Fibroblast of skin of left quadriceps (primary cell): ENCODE measurements at places on chromosomes 5 and 9.

DNA sequence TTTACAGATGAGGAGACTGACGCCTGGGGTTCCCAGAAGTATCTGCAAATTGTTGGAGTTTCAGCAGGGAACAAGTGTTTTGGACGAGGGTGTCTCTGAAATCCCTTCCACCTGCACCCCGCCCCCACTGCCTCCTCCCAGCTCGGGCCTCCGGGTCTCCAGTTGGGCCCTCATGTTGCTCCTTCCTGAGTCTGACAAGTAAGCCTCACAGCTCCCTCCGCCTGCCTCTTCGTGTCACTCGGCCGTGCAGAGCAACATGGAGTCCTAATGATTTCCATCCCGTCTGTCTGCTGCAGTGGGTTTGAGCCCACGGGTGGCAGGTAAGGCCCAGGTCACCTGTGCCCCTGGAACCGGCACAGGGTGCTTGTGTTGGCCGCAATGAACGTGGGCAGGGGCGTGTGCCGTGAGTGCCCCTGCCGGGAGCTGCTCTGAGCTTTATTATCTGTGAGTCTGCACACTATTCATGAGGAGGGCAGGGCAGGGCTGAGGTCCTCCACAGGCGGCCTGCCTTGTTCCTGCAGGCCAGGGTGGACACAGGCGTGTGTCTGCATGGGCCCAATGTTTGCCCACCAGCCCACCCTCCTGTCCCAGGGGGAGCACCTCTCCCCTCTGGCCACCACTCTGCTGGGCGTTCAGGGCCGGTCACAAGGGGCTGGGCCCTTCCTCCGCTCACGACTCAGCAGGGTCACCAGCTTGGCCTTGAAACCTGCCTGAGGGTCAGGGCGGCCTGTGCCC lies 6.1 kb downstream of the DOK3 start:
- no peak for DNase-seq

DNA sequence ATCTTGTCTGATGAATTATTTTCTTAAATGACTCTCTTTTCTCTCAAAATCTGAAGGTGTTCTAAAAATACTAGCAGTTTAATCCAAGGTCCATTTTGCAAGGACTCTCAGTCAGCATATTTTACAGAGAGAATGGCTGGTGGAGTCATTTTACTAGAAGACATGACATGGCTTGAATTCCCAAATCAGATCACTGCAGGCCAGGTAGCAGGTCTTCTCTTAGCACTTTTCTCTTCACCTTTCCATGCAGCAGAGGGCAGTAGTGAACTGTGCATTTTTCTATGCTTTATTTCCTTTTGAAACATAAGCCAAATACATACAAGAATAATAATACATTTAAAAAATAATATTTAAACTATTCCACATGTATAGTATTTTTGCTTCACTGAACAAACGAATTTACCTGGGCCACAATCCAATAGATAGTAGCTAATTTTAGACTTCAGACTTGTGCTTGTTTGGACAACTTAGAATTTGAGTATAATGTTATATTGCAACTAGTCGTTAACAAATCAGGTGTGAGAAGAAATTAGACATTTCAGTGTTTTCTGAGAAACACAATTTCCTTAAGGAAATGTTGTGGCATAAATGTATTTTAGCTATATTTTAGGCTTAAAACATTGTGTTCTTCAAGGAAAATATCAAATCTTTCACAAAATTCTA lies 289.4 kb upstream of the DAB2 start:
- peak; percentile 56 for DNase-seq

- DNase-seq: no peak
These were observed 137.6 kb upstream of the GPR151 start for GRCh38 chr5:146653560-146653959.

GRCh38 chr9:94872891-94873511 lies 146.5 kb downstream of the AOPEP start:
- DNase-seq: no peak

DNA sequence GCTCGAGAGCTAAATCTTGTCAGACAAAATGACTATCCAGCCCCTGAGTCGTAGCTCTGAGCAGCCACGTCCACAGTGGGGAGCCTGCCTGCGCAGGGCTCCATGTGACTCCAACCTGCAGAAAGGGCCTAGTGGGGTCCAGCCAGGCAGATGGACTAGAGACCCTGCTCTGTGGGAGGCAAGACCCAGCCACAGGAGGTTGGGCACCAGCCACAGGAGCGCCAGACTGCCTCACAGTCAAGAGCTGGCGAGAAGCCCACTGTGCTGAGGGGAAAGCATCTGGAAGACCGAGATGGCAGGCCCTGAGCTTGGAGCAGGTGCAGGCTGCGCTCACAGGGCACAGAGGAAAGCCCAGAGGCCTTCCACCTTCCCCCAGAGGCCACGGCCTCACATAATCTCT lies 61.4 kb downstream of the C5orf15 start:
- no peak for DNase-seq

GRCh38 chr9:134915046-134915985 lies 2.4 kb downstream of the FCN1 start:
- no peak for DNase-seq

DNA sequence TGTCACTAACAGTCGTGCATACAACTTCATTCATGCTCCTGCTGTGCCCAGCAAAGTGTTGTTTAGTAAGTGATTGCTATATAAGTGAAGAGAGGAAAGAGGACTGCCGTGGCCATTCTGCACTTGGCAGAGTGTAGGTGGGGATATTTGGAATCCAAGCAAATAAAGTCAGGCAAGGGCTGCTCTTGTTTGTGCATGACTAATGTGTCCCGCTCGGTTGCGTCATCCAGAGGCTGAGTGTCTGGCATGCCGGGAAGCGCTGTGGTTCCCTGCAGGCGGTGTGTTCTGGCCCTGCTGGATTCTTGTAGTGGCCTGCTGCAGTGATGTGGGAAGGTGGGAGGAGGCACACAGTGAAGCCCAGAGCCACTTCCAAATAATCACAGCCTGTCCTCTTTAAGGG lies 136.9 kb upstream of the ANKH start:
- DNase-seq: peak; percentile 86

DNA sequence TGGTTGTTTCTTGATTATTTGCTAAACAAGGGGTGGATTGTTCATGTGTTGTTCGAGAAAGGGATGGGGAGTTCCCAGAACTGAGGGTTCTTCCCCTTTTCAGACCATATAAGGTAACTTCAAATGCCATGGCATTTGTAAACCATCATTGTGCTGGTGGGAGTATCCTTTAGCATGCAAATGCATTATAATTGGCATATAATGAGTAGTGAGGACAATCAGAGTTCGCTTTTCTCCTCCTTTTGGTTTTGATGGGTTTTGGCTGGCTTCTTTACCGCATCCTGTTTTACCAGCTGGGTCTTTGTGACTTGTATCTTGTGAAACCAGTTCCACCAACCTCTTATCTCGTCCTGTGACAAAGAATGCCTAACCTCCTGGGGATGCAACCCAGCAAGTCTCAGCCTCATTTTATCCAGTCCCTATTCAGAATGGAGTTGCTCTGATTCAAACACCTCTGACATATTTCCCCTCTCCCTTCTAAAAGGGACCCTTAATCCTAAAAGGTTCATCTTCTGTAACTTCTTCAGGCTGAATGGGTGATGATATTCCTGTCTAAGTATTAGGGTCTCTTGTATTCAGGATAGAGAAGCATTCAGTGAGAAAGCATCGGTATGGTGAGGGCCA lies 8.7 kb upstream of the FBN2 start:
- no peak for DNase-seq

- DNase-seq: no peak
These were observed 9.9 kb downstream of the SH3RF2 start for GRCh38 chr5:145946112-145946861.

DNA sequence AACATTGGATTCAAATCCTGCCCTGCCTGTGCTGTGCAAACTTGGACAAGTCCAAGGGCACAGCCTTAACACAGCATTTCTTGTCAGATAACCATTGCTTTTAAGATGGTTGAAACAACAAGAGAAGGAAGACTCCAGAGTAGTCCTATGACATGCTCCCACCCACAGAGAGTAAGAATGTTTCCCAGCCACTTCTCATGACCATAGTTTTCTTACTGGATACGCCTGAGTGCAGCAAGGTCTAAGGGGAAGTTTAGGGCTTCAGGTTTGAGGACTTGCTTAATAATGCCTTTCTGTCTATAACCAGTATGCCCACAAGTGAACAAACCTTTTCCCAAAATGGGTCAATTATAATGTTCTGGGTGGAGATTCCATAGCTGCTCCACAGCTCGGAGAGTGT lies 126.4 kb downstream of the SLF1 start:
- DNase-seq: no peak

GRCh38 chr5:38888041-38888440 lies 42.2 kb downstream of the OSMR start:
- no peak for DNase-seq

DNA sequence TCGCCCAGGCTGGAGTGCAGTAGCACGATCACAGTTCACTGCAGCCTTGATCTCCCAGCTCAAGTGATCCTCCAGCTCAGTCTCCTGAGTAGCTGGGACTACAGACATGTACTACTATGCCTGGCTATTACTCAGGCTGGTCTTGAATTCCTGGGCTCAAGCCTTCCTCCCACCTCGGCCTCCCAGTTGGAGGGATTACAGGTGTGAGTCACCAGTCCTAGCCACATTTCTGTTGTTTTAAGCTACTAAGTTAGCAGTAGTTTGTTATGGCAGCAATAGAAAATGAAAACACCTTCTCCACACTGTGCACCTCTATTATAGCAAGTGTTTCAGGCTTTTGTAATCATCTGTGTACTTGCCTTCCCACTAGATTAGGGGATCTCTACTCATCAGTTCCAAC lies 588.9 kb upstream of the TLE4 start:
- no peak for DNase-seq

GRCh38 chr9:22211588-22212360 lies 202.7 kb upstream of the CDKN2B start:
- peak; percentile 93 for DNase-seq
